Stimulated activated CD4-positive, alpha-beta T cell treated with anti-CD3 and anti-CD28 coated beads, Interleukin-4, amount 100 ng/mL, for 4 hours (primary cell): ENCODE measurements at places on chromosomes 5 and 9.

GRCh38 chr5:180633283-180634177 lies 15.9 kb downstream of the FLT4 start:
- DNase-seq, result no peak

DNA sequence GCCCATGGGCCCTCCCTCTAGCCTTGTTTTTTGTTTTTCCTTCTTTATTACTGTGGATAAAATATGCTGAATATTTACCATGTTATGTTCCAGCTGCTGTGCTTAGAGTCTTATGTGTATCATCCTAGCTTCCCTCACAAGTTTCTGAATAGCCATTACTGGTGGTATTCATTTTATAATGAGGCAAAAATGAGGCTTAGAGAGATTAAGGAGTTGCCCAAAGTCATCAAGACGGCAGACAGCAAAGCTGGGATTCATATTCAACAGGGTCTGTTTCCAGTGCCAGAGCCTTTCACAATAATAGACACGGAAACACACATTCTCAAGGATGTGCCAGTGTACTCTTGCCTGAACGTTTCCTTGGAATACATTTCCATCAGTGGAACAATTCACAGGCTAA lies 258.1 kb downstream of the CTNND2 start:
- DNase-seq, result no peak

GRCh38 chr5:107372723-107373450 lies 297.9 kb downstream of the EFNA5 start:
- DNase-seq, result no peak

GRCh38 chr9:129567842-129568559 lies 52.9 kb downstream of the C9orf50 start:
- DNase-seq, result no peak

- DNase-seq, result no peak
Measured at GRCh38 chr5:132417010-132417439, 47.5 kb downstream of the SLC22A5 start.

- DNase-seq, result no peak
Measured at GRCh38 chr5:135154197-135154596, 120.2 kb upstream of the PITX1 start.

DNA sequence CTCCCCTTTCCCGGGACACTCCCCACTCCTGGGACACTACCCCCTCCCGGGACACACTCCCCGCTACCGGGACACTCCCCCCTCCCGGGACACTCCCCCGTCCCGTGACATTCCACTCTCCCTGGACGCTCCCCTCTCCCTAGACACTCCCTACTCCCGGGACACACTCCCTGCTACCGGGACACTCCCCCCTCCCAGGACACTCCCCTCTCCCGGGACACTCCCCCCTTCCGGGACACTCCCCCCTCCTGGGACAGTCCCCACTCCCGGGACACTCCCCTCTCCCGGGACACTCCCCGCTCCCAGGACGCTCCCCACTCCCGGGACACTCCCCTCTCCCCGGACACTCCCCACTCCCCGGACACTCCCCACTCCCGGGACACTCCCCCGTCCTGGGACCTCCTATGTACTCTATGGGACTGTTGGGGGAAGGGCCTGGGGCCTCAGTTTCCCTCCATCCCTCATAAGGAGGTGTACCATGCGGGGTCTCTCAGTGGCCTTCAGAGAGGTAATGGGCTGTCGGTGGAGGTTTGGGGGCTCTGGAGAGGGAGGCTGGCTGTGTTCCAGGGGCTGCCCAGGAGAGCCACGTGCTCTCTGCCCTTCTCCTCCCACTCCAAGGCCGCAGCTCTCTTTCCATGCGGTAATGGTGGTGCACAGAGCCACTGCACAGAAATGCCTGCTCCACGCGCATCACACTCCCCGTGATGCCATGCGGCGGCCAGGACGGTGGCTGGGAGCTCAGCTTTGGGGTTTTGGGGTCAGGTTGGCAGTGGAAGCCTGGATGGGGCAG lies 96.2 kb downstream of the RXRA start:
- DNase-seq, result no peak

- no peak for DNase-seq
Measured at GRCh38 chr9:121368138-121368522, 1.9 kb downstream of the STOM start.

- no peak for DNase-seq
Measured at GRCh38 chr5:142262683-142263082, 62.1 kb downstream of the SPRY4 start.

DNA sequence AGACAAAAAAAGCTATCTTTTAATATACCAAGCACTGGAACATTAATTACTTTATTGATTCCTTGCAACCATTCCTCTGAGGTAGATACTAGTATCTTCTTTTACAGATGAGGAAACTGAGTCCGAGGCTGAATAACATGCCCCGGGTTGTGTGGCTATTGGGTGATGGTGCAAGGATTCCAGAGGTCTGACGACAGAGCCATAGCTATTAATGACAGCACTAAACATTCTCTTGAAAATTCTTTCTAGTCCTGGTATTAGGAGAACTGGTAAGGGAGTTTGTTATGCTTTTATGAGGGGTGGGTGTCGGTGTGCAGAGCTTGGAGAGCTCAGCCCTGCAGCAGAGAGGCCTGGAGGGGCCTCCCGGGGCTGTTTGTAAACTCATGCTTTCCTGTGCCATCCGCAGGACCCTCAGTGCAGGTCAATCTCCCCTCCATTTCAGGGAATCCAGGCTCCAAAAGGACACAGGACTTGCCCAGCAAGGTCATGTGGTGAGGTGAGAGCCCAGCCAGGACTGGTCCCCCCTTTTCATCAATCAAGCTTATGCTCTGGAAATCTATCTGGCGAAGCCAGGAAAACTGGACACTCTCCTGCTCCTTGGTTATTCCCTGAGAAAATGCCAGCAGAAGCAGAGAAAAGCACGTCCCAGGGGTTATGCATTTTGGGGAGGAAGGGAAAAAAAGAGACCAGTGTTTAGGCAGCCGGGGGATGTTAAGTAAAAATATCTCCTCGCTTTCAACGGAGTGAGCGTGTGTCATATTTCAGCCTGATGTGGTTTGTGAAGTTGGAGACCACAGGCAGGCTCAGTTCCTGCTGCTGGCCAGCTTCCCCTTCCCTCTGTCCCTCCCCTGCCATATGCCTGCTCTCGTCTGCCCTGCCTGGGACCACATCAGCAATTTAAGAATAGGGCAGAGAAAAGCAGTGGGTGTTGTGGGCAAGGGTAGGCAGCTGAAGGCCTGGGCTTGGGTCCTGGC lies 3.7 kb downstream of the GSN start:
- DNase-seq, result no peak

DNA sequence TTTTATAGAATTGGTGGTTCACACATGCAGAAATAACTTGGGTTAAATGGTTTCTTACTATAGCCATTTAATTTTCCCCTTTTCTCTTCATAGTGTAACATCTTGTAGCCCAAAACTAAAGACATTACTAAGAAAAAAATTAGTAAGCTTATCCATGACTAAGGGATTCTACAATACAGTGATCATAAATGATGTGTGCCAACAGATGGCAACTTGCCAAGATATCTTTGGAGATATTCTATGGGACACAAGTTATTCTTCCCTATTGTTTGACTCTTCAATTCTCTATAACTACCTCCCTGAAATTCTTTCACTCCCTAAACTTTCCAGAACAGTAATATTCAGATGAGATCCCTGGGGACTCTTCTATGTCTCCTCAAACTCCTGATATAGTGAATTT lies 580.6 kb downstream of the PTPRD start:
- DNase-seq, result no peak

- DNase-seq, result no peak
Measured at GRCh38 chr5:135120951-135121350, 86.9 kb upstream of the PITX1 start.

- no peak for DNase-seq
Measured at GRCh38 chr9:80146466-80146865, 574.7 kb downstream of the TLE4 start.

DNA sequence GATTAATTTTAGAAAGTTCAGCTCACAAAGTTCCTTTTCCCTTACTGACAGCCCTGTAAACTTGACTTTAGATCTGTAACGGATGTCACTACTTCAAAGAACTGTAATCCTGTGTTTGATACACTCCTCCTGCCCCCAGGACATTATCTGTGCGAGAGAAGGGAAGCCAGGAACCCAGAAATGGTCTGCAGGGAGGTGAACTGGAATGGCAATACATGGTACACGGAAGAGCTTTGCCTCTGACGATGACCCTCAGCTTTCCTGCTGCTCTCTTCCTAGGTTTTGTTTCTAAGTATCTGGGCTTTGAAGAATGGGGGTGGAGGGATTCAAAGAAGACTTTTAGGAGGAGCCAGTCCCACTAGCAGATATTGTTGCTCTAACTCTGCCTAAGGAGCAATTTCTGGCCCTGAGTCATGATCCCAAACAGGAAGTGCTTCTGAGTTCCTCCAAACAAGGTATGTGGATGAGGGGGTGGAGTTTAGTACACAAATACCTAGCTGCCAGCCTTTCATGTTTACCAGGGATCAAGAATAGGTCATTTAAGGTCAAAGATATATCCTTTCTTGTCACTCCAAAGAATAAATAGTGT lies 43.4 kb upstream of the TMC1 start:
- no peak for DNase-seq

DNA sequence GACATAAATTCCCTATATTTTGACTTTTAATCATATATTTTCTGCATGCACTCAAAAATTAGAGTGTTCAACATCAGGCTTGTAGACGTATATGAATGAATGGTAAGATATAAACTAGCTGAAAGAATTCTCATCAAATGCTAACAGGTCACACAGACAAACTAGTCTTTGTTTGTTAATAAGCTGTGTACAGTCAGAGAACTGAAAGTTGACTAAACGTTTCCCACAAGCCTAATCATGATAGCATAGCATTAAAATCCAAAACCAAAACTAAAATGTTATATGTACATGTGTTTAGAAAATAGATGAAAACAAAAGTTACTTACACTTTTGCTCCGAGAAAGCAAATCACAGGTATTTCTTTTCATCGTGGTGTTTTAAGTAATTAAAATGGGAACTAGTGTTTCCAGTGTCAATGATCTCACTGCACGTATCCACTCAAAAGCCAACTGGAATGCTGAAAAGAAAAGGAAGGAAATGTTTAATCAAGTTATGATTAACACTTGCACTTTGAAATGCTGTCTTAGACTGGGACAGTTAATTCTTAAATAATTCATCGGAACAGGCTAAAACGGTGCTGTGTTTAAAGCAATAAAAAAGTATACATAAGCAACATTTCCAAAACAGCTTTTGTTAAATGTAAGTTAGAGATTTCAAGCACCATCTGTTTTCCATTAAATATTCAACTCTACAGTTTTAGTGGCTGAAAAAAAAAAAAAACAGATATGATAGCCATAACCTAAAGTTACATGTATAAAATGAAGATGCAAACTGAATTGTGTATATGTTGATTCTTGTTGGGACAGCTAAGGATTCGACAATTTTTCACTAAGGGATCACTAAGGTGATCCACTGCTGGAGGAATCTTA lies 291.9 kb upstream of the PDE4D start:
- DNase-seq, result no peak

- DNase-seq, result peak; percentile 5
Measured at GRCh38 chr9:132006677-132007370, 72.8 kb downstream of the MED27 start.

DNA sequence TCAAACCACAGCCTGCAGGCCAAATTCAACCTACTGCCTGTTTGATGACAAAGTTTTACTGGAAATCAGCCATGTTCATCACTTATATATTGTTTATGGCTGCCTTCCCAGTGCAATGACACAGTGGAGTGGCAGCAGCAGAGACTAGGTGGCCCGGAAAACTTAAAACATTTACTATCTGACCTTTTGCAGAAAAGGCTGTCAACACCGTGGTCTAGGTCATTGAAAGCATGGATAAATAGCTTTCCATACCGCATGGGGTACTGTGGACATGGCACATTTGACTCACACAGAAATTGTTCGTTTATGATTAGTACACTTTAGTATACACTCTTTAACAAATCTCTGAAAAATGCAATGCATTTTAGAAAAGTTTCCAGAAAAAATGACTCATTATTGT lies 298.3 kb upstream of the EFNA5 start:
- DNase-seq, result no peak

GRCh38 chr9:3507395-3508077 lies 18.3 kb downstream of the RFX3 start:
- DNase-seq, result no peak

- DNase-seq, result no peak
Measured at GRCh38 chr9:34579104-34579807, 10.3 kb downstream of the CNTFR start.

DNA sequence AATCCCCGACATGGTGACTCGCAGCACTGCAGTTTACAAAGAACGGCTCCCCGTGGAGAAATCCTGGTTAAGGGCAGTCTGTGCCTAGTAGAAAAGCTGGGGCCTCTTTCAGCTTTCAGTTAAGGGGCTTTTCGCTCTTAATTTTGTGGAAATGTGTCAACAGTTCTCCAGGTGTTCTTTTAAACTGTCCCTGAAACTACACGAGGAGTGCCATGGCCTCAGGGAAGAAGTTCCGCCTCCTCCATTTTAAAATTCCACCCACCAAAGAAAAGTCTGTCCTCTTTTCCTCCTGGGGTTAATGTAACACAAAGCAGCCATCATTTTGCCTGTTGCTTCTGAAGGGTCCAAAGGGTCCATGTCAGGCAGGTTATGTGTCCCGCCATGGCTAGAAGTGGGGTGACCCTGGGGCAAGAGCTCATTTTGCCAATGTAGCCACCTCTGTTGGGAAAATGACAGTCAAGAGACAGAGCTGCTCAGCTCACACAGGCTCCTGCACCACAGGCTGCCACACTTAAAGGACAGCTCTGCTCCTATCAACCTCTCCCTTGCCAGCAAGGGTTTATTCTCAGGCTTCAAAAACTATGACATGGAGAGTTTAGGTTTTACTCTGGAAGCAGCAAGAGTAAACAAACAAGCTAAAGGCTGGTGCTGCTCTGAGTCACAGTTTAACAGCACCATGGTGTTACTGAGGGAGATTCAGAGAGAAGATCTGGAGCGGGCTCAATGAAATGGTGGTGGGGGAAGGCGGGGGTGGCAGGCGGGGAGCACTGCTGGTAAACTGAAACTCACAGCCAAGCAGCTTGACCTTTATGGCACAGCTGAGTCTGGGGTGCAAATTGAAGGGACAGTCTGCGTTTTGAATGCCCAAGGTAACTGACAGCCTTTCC lies 3.2 kb downstream of the WHRN start:
- no peak for DNase-seq

DNA sequence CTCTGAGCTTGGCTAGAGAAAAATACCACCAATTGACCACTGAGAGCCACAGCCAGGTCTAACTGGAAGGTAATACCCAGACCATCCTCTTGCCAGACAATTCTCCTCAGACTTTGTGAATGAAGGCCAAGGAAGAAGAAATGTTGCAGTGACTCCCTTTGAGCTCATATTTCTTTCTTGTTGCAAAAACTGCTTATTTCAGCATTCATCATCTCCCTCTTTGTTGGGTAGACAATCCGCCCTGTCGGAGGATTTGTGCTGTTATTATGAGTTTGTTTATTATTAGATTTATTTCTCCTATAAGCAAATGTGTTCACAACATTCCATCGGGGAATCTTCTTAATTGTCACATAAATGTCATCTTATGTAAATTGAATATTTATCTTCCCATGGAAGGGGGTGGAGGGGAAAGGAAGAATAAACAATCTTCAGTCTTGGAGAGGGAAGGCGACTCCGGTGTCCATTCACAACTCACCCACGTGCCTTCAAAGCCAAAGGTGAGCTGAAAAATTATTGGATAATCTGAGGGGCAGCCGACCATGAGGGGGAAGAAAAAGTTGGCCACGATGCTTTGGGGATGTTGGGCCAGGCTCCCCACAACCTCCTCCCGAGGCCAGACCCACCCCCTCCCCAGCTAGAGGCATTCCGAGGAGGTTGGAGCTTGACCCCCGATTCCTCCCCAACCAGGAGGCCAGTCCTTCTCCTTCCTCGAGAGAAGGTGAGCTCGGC lies 1.8 kb upstream of the JADE2 start:
- no peak for DNase-seq
